ENCODE measurements at places on chromosomes 3 and 15.

DNA sequence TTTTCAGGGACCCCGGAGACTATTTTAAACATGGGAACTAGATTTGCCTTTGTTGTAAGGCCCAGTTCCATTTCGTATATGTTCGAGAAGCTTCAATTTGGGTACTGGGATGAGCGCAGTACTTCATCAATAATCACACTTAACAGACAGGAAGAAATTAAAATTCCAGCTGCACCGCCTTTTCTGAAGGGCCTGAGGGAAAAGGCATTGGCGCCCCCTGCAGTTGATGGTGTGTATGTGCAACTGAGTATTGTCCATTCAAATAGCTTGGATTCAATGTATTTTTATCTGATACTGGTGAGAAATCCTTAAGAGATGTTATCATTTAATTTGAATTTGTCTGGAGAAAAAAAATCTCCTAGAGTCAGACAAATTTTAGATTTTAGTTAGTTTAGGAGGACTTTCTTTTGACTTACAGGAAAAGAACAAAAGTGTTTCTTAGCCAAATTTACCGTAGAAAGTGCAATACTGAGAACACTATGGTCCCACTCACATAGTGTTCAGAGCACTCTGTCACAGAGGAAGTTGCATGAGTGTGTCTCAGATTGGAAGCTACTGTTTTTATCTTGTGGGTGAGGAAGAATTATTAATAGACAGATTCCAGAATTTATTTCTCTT is 5.4 kb upstream of the ALDH1A2 start:
- DNase-seq: peak; percentile 65

DNA sequence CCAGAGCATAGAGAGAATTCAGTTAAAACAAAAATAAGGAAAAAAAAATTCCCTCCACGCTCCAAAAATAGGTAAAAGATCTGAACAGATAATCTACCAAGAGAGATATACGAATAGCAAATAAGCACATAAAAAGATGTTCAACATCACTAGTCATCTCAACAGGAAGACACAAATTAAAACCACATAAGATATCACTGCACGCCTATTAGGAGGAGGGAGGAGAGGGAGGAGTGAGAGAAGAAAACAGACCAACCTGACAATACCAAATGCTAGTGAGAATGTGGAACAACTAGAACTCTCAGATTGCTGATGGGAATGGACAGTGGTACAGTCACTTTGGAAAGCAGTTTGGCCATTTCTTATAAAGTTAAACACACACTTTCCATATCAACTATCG is 212.5 kb downstream of the FMN1 start:
- DNase-seq: no peak

DNA sequence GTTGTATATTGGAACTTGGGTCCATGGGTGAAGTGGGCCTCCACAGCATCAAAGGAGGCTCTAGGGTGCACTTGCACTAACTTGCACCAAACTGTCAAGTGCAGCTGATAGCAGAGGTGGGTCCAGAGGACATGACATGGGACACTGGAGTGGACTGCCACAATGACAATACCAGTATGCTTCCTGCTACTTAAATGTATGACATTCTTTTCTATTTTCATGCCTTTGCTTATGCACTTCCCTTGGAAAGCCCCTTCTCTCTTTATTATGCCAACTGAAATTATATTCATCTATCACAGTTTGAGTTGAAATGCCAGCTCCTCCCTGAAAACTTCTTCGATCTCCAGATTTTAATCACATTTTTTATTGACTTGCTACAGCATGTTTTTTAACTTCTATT is 101.8 kb downstream of the CFAP20DC start:
- DNase-seq: no peak

DNA sequence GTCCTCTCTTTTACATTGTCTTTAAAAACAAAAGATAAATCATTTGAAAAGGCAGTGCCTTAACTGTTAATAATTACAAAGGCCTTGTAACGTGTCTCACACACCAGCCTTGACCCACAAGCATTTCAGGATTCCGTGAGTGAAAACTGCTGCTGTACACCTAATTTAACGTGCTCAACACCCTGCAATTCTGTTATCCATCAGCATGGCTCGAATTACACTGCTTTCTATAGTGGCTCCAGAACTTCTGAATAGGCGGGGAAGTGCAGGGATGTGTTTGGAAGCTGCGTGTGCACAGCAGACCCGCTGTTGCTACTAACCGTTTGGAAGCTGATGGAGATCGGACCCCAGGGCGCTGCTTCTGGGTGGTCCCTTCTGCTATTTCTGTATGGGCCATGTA is 9.9 kb upstream of the ETFA start:
- no peak for DNase-seq

- no peak for DNase-seq
These were observed 19.9 kb upstream of the C3orf62 start for GRCh38 chr3:49296781-49297411.

Data from kidney glomerular epithelial cell (primary cell).